ENCODE measurements at places on chromosomes 2 and 18.

GRCh38 chr18:55868909-55869308 lies 280.9 kb upstream of the TCF4 start:
- no peak for DNase-seq

DNA sequence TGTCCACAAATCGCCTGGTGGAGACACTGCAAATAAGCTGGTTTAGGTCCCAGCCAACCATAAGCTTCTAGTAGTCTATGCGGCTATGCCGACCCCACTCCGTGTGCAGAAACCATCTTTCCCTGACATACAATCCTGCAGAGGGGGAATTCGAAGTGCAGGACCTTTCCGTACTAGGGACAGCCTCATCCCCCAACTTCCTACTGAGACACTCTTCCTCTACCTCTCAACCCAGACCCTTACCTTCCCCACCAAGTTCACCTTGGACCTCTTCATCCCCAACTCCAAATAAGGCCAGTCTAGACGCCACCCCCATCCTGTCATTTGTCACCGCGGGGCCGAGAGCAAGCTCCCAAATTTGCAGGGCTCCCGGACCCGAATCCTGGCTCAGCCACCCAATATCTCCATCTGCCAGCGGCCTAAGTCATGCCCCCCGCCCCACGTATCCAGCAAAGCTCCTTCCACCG lies 496 bp downstream of the SUCLG1 start:
- DNase-seq, result no peak

DNA sequence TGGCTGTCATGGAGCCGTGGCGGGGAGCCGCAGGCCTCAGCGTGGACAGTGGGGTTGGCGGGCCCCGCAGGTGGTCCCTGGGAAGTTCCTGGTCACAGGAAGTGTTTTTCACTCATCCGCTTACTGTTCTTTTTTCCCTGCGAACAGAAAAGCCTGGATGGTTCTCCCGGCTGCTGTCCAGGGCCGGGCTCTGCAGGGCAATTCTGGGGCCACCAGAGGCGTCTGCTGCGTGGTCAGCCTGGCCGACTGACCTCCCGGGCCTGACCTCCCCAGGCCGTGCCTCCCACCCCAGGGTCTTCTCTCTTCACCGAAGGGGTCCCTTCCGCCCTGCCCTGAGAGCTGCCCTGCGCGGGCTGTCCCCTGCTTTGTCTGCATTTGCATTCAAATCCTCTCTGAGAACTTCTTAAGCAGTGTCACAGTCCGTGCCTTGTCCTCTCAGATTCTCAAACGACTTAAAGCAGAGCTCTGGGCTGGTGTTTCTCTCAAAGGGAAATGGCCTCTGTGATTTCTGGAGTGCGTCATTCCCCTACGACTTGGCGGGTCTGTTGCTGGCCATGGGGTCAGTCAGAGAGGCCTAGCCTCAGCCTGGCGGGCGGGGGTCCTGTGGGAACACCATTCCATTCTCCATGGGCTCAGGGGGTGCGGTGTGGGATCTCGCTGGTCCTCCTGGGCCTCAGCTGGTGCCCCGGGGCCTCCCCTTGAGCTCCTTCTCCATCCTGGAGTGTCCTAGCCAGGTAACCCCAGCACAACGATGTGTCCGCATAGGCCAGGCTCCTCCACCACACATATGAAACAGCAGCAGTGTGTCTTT lies 38.3 kb downstream of the KLHL29 start:
- no peak for DNase-seq

DNA sequence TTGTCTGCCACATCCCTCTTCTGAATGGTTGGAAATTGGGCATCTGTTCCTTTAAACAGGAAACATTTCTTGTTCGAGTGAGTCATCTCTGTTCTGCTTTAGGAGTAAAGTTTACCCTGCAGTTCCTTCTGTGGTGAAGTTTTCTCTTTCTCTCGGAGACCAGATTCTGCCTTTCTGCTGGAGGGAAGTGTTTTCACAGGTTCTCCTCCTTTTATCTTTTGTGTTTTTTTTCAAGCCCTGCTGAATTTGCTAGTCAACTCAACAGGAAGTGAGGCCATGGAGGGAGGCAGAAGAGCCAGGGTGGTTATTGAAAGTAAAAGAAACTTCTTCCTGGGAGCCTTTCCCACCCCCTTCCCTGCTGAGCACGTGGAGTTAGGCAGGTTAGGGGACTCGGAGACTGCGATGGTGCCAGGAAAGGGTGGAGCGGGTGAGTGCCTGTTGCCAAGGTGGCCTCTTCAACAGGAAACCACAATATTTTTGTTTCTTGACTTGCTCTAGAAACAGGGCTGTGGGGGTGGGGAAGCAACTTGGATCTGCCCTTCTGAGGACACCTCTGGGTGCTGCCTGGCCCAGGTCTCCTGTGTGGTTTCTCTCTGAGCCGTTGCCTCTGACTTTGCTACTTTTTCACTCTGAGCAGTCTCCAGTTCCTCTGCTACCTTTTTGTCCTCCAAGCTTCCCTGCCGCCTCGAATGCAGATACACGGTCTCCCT lies 2.2 kb upstream of the CASP8 start:
- DNase-seq, result peak; percentile 73

- no peak for DNase-seq
These were observed 37.7 kb upstream of the CTDP1 start for GRCh38 chr18:79641722-79642497.

DNA sequence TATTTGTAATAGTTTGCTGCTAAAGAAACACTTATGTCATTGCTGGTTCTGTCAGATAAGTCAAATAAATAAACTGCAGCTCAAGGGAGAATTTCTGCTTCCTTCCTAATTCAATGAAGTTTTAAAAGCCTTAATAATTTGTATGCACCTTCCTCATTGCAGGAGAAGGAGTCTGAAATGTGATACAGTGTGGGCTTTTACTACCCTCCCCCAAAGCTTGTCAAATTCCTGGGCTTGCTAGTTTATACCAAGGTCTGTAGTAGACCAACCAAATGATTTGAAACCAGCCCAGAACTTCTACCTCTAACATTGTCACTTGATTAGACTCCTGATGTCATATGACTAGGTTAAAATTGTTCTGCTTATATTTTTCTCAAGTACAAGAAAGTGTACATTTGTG lies 131.8 kb downstream of the DTNA start:
- DNase-seq, result no peak

DNA sequence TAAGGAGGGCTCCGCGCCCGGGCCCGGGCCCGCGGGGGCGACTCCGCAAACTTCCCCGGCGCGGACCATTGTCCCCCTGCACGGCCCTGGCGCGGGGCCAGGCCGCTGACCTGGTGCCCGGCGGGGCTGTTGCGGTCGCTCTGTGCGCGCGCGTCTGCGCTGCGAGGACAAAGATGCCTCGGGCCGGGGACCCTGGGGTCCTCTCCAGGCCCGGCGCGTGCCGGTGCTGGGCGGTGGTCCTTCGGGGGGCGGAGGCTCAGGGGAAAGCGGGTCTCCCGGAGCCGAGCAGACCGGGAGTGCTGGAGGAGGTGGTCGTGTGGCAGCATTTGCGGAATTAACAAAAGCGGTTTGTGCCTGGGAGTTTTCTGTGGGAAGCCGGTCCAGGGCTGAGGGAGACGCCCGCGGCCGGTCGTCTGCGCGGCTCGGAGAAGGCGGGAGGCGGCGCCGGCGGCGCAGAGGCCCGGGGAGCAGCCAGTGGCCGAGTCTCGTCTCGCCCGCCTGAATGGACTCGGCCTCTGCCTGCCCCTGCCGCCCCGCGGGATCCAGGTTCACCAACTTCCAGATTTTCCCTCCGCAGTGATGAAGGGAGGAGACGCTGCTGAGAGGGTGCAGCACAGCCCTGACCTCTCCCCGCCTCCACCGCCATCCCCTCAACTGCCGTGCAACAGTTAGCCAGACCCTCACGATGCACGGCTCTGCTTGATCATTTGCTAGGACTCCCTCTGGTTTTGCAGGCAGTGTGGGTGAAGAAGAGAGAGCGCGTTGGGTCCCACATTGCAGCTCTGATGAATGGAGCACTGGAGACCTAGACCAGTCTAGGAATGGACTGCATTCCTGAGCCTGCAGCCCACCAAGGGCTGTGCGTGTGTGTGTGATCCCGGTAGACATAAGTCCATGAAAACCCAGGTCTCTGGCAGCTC lies 705 bp downstream of the EFR3B start:
- DNase-seq, result no peak

GRCh38 chr2:162769066-162769465 lies 69.5 kb downstream of the KCNH7 start:
- DNase-seq, result no peak

DNA sequence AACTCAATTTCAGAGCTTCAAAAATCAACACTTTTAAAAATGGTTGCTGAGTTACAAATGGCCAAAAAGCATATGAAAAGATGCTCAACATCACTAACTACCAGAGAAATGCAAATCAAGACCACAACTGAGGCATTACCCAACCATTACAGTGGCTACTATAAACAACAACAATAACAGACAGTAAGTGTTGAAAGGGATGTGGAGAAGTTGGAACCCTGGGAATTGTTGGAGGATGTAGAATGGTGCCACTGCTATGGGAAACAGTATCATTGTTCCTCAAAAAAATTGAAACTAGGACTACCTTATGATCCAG lies 173.3 kb upstream of the SPRED2 start:
- no peak for DNase-seq

- DNase-seq, result no peak
These were observed 99.9 kb downstream of the PXDN start for GRCh38 chr2:1644427-1644826.

Measured in stromal cell of bone marrow (primary cell).